NCI-H460 (cell line): ENCODE measurements at places on chromosomes 1 and 21. TPM values are rescaled to one million over a fixed set of nuclear protein-coding genes. Genes with fewer than 3 reads are reported as not detected.

DNA sequence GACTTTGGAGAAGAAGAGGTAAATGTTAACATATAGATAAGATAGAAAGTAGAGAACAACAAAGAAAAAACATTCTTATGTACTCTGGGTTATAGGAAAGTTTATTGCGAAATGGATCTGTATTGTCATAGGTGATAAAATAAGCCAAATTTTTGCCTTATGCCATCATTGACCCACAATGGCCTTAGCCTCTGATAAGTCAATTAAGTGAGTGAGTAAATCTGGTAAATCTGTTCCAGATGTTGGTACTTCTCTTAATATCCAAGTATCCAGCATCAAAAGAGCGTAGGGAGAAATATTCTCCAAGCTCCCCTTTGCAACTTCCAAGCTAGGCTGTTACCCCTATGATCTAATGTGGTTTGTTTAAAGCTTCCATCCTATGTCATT lies 38.3 kb upstream of the CLCA4 start:
- no peak for DNase-seq

GRCh38 chr1:53892911-53893310 lies 1.1 kb upstream of the DIO1 start:
- DNase-seq: no peak

DNA sequence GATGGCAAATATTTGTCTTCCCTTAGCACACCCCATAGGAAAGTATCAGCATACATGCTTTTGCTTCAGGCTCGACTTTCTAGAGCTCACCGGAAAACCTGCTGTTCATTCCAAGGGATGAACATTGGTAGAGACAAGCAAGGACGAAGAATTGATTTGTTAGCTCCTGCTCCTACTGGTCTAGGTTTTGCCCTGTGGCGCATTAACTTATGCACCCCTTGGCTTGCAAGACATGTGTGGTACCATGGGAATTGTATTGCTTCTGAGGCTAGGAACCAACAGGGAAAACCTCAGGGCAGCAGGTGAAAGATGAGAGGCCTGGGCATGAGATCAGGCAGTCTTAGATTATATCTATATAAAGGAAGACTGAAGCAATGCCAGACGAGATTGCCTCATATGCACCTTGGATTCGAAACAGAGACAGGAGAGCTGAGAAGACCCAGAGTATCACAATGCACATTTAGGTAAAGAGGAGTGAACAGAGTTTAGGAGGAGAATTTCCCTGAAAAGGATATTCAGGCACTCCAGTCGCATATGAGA lies 771.2 kb upstream of the B3GALT2 start:
- DNase-seq: no peak

GRCh38 chr1:60126723-60127122 lies 53.2 kb upstream of the C1orf87 start:
- DNase-seq: no peak

- no peak for DNase-seq
Observed at GRCh38 chr21:39176271-39176709, 7.0 kb downstream of the PSMG1 start.

DNA sequence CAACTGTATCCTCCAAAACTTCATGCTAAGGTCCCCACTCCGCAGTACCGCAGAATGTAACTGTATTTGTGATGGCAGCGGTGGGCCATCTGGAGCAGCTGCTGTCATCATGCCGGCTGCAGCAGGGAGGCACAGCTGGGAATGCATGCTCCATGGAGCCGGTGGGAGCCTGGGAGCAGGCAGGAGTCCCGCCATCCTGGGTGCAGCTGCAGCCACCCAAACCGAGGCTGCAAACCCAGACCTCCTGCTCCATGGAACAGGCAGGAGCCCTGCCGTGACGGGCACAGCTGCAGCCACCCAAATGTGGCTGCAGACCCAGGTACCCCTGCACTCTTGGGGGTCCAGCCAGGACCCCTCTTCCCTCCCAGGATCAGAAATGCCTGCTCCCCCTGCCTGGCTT lies 80.3 kb downstream of the SCMH1 start:
- no peak for DNase-seq

DNA sequence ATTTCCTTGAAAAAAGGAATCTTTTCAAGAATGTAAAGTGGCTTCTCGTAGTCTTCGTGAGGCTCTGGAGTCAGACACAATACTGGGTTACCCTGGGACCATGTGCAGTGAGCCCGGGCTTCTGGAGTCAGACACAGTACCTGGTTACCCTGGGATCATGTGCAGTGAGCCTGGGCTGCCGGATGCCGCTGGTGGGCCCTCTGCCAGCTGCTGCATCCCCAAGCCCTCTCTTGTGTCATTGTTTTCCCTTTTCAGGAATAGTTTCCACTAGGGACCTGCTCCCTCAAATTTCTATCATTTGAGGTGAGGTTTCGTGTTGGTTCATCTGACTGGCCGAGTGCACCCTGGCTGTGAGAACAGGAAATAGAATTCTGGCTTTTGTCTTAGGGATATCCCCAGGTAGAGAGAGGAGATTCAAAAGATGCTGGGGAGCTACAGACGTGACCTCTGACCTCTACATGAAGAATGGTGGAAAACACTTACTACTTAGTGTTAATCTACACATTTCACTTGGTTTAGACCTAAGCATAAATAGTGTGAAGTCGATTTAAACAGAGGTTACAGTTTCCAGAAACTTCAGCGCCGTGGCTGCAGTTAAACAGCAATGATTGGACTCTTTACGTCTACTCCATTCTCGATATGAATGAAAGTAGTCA lies 10.6 kb downstream of the ADARB1 start:
- DNase-seq: no peak

- DNase-seq: no peak
Observed at GRCh38 chr1:3858231-3858981, 1.1 kb downstream of the DFFB start.

DNA sequence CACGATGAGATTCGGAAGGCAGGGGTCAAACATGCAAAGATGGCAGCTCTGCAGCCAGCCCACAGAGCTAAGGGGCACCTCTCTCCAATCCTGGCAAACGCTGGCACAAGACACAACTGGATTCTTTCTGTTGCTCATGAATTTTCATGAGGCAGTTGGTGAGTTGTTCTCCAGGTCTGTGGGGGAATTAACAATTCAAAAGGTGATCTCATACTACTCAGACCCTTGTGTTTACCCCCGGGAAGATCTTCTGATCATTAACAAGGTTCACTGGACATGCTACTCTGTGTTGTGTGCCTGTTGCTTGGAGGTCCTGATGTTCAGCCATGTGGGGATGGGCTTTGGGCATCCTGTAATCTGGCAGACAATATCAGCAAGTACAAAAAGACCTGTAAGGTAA lies 128.9 kb downstream of the HHAT start:
- DNase-seq: no peak

- DNase-seq: no peak
Observed at GRCh38 chr1:27179379-27179778, 24.5 kb upstream of the SLC9A1 start.

DNA sequence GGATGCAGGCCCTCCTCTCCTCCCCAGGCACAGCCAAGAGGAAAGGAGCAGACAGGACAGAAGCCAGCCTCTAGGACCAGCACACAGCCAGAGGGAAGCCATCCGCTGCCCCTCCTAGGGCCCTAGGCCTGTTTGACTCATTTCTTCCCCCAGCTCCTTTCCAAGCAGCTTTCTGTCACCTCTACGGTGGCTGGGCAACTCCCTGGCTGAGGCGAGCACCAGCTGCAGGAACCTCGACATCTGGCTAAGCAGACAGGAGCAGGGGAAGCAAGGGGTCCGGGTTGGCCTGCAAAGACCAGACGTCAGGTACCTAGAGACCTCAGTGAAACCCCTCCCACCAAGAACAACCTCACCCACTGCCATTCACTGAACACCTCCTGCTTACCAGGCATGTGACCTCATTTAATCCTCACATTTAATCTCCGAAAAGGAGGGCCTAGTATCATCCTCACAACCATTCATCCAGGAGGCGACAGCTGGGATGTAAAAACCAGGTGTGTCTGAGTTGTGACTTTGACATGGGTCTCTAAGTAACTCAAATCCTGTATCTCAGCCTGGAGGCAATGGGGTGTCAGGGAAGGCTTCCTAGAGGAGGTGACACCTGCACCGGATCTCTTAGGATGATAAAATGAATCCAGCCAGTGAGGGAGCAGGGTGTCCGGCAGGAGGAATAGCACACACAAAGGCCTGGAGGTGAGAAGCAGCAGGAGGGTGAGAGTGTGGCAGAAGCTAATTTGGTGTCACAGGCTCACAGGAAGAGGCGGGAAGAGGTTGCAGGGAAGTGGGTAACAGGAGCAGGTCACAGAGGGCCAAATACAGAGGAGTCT lies 5.9 kb downstream of the LRP8 start:
- DNase-seq: no peak

- no peak for DNase-seq
Observed at GRCh38 chr1:77639056-77639455, 43.4 kb downstream of the ZZZ3 start.

- no peak for DNase-seq
Observed at GRCh38 chr1:245969283-245969682, 537.8 kb downstream of the SMYD3 start.

DNA sequence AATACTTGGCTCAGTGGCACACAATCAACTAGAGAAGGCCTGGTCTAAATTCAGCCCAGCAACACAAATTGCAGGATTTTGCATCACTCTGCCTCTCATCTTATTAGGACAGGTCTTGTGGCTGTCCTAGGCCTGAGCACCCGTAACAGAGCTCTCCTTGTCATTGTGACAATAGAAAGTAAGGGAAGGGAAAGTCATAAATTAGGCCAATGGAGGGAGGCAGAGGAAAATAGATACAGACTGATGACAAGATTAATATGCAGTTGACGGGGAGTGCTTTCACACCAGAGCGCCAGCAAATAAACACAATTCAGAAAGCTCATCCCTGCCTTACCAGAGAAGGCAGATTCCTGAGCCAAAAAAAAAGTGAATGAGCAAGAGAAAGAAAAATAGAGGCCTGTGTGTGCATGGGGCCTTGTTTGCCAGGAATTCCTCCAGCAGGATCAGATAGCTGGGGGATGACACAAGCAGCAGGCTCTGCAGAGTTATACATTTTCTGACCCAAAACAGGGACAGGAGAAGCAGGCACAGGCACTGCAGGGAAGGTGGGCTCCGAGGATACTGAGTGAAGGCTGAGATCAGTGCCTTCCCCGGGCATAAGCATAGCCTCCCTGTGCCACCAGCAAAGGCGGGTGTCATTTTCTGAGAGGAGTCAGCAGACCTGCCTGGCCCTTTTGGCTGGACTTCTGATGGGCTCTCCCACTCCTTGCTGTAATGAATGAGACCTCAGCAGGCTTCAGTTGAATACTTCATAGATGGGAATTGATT lies 110.0 kb upstream of the SPAG17 start:
- DNase-seq: no peak

DNA sequence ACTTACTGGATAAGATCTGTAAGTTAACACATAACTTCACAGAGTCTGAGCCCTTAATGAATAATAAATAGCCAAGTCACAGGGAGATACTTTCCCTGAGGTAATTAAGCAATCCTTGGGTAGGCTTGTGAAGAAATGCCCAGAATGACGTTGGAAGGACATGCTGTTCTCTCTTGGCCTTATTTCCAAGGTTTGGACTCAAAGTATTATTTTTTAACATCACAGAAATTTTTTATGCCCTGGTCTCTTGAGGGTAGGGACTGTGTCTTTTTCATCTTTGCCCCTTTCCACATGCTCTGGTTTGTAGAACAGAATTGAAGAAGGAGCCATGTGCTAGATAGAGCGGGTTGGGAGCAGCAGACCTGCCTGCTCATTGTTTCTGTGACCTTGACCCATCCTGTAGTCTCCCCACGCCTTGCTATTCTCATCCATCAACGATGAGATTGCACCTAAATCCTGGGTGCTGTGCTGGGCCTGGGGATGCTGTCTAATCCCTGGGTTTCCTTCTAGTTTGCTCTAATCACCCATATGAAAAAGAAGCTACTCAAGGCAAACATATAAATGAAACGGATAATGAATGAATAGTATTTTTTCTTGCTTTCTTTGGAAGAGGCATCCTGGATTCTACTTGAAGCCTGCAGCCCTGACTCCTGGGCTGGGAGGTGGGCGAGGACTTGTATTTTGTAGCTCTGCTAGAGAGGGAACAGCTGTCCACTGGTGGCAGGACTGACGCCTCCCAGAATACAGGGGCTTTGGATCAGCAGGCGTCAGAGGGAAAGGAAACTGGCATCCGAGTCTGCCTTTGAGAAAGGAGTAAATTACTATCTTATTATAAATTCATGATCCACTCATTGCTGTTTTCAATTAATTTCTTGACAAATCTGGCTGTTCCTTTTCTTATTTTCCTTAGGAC lies 17.5 kb upstream of the LAMTOR5 start:
- DNase-seq: no peak

DNA sequence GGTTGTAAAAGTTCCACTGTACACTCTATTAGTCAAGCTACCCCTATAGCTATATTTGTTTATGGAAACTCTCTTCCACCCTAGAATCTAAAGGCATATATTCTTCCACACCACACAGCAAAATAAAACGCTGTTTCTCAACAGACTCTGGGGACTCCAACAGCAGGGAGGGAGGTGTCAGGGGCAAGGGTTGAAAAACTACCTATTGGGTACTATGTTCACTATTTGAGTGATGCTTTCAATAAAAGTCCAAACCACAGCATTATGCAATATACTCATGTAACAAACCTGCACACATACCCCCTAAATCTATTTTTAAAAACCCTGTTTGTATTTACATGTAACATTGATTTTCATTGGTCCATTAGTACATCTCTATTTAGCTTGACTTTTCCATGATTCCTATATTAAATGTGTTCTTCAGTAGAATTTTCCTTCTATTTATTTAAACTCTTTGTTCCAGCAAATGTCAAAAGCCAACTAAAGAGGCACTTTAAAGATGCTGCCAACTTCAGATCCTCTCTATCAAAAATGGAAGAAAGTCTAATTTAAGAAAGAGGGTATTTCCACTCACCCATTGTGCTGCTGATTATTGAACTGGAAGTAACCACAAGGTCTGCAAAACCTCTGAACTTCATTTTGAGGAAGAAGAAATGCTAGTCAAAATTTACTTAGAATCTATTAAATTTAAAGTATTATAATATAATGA lies 26.2 kb downstream of the RGS7 start:
- DNase-seq: no peak

GRCh38 chr1:11456965-11457364 lies 22.0 kb upstream of the DISP3 start:
- DNase-seq: no peak

- no peak for DNase-seq
Observed at GRCh38 chr1:29948581-29948980, 712.3 kb downstream of the PTPRU start.

GRCh38 chr1:25621876-25622275 lies 5.3 kb downstream of the MAN1C1 start:
- DNase-seq: no peak

GRCh38 chr1:207644852-207645634 lies at the start of gene CR1L:
Gene CR1L, plus strand, starts transcription at chr1:207645133. Its CDS starts 101 bp downstream, at chr1:207645234.
- DNase-seq: peak; percentile 45

GRCh38 chr1:201884425-201884824 lies 4.3 kb upstream of the SHISA4 start:
- DNase-seq: no peak

HTR6 gene
- total RNA-seq: 0.12 TPM in 1 of 2 replicates, not detected in the other

FAM110D gene
- total RNA-seq: not detected in 2 replicates

CFAP45 gene
- 0.35 TPM in 1 of 2 replicates, not detected in the other for total RNA-seq

CELA3A gene
- total RNA-seq: not detected in 2 replicates

CTTNBP2NL gene
- total RNA-seq: 9.4 and 10.7 TPM in 2 replicates

LIPI gene
- not detected in 2 replicates for total RNA-seq
